Right ventricle myocardium superior (tissue), 1 donor: ENCODE measurements at places on chromosomes 1 and 21. TPM values are rescaled to one million over a fixed set of nuclear protein-coding genes. Genes with fewer than 3 reads are reported as not detected.

GRCh38 chr1:60101516-60101915 lies 27.9 kb upstream of the C1orf87 start:
- no peak for DNase-seq

Gene LCE3A
- not detected for total RNA-seq

- DNase-seq, result no peak
Measured at GRCh38 chr1:65813956-65814355, 21.3 kb downstream of the PDE4B start.

Gene SPRR4
- total RNA-seq, result not detected

Gene GSTM1
- not detected for total RNA-seq
